ENCODE measurements at places on chromosomes 4 and X.

GRCh38 chrX:103883533-103883932 lies 51.5 kb upstream of the RAB9B start:
- DNase-seq: no peak

DNA sequence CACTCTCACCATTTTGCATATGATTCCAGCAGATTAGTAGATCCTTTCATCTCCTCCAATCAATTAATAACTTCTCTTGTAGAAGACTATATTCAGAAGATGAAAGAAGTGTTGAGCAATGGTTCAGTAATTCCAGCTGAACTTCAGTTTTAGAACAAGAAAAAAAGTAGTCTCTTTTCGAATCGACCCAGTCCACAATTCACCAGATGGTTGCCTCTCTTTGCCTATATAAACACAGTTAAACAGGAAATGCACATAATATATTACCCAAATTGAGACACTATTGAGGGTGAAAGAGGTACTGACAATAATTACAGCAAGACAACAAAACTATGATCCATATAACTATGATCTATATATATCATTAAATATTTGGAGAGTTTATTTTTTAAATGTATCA lies 16.8 kb upstream of the FAM241A start:
- no peak for DNase-seq

- no peak for DNase-seq
Measured at GRCh38 chr4:136800248-136800647, 732.0 kb downstream of the PCDH18 start.

DNA sequence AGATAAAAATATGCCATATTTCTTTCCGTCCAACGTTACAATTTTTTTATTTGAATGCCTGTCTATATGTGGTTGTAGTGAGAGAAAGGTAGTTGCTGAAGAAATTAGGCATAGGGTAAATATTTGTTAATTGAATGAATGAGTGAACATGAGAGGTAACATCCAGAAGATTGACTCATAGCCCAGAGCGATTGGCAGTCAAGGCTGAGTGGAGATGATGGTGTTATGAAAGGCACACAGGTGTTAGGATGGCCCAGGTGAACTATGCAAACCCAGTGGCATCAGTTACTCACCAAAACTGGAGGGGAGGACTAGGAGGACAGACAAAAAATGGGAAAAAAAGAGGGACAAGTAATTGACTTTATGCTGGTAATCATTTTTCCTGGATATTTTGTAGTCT lies 31.7 kb upstream of the SPRY1 start:
- DNase-seq: no peak

GRCh38 chrX:130173190-130173895 lies 1.6 kb downstream of the RAB33A start:
- DNase-seq: peak; percentile 1

- DNase-seq: no peak
Measured at GRCh38 chr4:53647547-53647946, 56.3 kb upstream of the LNX1 start.

- no peak for DNase-seq
Measured at GRCh38 chrX:103539695-103540094, 20.4 kb upstream of the RAB40A start.

DNA sequence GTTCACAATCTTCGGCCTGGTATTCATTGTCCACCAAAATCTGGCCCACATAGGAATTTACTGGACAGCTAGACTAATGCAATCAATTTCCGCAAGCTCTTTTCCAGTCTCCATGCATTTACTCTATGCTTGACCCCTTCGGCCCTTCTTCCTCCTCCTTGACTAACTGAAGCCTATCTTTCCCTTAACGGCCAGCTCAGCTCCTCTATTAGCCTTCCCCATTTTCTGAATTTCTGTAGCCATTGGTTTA lies 1.2 kb upstream of the PHKA2 start:
- DNase-seq: no peak

DNA sequence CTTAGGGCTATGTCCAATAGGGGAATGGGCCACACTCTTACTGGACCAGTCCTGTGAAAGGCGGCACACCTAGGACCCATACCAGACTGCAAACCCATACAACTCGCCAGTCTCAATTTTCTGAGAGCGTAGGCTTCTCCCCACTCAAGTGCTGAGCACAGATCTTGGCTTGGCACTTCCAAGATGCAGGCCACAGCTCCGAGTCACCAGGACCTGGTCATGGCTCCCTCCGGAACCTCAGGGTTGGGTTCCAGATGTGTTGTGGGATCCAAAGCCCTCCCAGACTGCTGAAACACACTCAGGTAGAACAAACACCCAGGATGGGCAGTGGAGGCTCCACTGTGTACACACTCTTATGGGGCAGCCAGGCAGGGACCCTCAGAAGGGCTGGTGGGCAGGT lies 103.3 kb downstream of the TMEM144 start:
- DNase-seq: no peak

All from hypothalamus (tissue), 51 donors.